ENCODE measurements at places on chromosomes 4 and X.

GRCh38 chrX:67574696-67575095, 30.9 kb downstream of the AR start:
- peak; percentile 65 for DNase-seq

DNA sequence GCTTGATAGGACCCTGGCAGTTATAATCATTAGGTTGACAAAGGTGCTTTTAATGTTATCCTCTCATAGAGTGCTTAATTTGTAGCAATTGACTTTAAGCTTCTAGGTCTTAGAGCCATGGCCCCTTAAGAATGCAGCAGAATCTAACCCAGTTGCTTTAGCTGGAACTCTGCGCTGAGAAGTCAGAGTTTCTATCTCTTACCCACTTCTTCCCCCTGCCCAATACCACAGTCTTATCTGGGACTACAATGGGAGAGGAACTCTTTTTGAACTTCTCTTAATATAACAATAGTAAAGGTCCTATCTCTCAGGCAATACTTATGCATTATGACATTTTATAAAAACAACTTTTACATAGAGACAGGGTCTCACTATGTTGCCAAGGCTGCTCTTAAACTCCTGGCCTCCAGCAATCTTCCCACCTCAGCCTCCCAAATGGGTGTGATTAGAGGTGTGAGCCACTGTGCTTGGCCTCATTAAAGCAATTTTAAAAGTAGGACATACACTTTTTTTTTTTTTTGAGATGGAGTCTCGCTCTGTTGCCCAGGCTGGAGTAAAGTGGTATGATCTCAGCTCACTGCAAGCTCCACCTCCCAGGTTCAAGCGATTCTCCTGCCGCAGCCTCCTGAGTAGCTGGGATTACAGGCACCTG, 1.8 kb downstream of the TLR10 start:
- DNase-seq, result no peak

DNA sequence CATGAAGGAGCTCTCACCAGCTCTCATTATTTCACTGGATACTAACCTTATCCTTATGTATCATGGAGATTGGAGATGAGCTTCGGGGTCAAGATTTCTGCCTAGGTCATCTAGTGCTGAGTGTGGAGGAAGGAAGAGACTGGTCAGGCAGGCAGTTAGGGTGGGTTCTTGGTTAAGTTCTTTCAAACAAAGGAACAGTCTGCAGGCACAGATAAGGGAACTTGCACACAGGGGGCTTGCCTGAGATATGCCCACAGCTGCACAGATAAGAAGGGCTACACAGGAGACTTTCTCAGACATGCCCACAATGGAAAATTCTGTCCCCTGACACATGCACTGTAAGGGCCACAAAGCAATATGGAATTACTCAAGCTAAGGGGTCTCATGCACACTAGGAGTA, 904.1 kb downstream of the NLGN4X start:
- no peak for DNase-seq

DNA sequence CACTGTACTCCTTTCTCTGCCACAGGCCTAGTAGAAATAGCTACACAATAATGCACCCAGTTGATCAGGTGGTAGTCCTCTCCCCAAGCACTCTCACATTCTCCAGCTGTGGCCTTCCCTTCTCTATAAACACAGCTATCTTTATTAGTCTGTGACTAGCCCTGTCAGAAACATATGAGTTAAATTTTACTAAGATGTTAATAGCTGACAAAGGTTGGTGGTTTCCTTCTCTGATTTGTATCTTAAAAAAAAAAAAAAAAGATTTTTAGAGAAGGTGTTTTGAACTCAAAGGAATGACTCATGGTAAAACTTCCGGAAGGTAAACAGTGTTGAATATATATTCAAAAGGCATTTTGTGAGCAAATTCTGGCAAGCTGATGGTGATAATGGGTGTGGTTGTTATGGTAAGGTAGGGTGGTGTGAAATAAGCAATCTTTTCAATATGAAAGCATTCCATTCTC, 327.4 kb downstream of the PPP3CA start:
- DNase-seq, result peak; percentile 34

GRCh38 chr4:158767451-158767850, 1.4 kb upstream of the FNIP2 start:
- no peak for DNase-seq

DNA sequence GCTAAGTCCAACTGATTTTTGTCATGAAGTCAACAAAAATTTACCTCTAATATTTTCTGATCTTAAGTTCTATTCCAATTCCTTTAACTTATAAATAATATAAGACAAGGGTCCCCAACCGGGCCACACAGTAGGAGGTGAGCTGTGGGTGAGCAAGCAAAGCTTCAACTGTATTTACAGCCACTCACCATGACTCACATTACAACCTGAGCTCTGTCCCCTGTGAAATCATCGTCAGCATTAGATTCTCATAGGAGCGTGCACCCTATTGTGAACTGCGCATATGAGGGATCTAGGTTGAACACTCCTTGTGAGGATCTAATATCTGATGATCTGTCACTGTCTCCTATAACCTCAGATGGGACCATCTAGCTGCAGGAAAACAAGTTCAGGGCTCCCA, 227.4 kb downstream of the MAPK10 start:
- DNase-seq, result no peak

- DNase-seq, result no peak
These were observed 109.3 kb downstream of the ARHGEF9 start for GRCh38 chrX:63675716-63676115.

GRCh38 chr4:104591510-104591911, 96.8 kb upstream of the CXXC4 start:
- no peak for DNase-seq

GRCh38 chrX:151563449-151563848, at the start of gene PASD1:
Gene PASD1, plus strand, starts transcription at chrX:151563675. Its CDS starts 37,879 bp downstream, at chrX:151601554.
- no peak for DNase-seq

- no peak for DNase-seq
These were observed 5.9 kb upstream of the GPKOW start for GRCh38 chrX:49129427-49129826.

GRCh38 chr4:80125252-80126177, 52.5 kb upstream of the ANTXR2 start:
- DNase-seq, result peak; percentile 42

- no peak for DNase-seq
These were observed 42.9 kb downstream of the FAT4 start for GRCh38 chr4:125357675-125358074.

- peak; percentile 26 for DNase-seq
These were observed 74.4 kb downstream of the RPS3A start for GRCh38 chr4:151173871-151174270.

DNA sequence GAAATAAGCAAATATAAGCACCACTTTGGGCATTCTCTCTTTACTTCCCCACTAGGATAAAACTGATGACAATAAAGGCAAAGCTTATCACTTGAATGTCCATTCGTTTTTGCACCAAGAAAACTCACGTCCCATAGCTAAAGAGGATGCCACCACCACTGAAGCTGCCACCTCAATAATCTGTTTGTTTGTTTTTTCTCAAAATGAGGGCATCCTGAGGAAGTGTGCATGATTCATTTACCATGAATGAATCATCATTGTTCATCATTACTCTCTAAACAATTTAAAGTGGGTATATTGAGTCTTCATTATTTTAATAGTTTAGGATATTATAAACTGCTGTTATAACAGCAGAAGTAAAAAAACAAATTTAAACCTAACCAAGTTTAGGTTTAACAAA, 168.2 kb downstream of the DCTD start:
- peak; percentile 59 for DNase-seq

- DNase-seq, result peak; percentile 48
These were observed 37.9 kb upstream of the PGK1 start for GRCh38 chrX:78066110-78066509.

DNA sequence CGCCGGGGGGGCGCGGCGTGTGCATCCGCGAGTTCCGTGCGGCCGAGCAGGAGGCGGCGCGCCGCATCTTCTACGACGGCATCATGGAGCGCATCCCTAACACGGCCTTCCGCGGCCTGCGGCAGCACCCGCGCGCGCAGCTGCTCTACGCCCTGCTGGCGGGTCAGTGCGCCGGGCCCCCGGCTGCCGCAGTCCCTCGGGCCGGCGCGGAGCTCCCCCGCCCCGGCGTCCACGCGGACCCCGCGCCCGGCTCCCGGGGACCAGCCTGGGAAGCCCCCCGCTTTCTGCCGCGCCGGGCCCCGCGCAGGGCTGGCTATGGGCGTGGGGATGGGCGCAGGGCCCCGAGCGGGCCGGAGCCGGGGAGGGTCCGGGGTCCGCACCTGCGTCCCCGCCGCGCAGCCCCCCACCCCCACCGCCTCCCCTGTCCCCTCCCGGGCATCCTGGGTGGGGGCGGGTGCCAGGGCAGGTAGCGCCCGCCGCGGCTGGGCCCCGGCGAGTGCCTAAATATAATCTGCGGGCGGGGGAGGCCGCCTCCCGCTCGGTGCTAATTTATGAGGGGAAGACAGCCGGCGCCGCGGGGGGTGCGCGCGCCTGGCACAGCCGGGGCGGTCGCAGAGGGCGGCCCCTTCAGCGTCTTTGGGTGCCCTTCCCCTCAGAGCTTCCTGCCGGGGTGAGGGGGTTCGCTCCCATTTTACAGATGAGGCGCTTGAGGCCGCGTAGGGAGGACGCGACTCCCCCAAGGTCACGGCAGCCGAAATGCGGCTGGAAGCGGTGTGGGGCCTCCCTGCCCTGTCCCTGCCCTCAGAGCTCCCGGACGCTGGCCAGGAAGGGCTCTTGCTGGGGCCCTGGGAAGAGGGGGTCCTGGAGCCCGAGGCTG, 837 bp downstream of the NAT8L start:
- peak; percentile 15 for DNase-seq

DNA sequence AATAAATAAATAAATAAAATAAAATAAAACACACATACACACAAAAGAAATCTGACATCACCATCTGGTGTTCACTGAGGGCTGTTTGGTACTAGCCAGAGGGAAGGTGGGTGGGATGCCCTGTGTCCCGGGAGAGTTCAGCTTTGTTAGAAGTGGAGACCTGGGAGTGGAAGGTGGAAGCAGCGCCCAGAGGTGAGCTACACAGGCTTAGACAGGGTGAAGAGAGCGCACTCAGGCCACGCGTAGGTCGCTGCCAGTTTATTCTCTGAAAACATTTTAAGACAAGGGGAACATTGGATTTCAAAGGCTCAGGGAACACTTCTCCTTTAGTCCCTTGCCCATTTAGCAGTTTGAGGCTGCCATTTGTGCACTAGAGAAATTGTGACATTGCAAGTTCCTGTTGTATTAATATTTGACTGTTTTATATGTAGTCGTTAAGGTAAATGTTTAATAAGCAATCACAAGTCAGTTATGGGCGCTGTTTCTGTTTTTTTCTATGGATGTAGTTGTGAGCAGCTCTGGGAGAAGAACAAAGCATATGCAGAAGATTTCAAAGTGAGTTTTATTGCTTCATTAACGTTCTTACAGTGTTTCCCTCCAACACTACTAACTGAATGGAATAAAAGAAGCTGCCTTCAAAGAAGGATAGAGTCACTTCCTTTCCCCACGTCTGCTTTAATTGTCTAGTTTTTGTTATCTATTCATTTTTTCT, 405.5 kb upstream of the NR3C2 start:
- DNase-seq, result no peak

DNA sequence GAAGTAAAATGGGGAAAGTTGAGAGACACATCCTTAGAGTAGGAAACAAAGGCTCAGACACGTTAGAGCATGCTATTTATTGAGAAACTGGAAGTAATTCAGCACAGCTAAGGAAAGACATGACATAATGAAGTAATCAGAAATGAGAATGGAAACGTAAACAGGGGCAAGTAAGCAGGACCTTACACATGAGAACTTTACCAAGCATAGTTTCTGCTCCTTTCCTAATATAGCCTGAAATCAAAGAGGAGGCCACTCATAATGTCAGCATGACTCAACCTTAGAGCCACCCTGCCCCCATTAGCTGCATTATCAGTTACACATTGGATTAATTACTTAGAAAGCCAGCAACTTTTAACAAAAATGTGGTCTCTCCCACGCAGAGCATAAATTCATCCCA, 558.3 kb upstream of the GRIA3 start:
- peak; percentile 92 for DNase-seq

- DNase-seq, result no peak
These were observed 120.5 kb upstream of the SORBS2 start for GRCh38 chr4:185932491-185932890.

DNA sequence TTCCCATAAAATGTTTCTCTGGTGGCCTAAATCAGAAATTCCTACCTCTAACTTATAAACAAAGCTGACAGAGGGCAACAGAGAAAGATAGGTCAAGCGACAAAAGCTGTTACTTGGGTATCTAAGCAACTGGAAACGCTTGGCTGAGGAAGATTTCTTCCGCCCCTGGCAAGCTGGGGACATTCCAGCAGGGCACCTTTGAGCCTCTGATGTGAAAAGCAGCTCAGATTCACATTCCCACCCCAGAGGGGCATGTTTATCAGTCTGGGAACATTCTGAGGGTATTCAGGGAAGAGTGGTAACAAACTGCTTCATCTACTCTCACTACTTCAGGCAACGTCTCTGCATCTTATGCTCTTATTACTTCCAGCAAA, 3.5 kb upstream of the CDS1 start:
- no peak for DNase-seq

DNA sequence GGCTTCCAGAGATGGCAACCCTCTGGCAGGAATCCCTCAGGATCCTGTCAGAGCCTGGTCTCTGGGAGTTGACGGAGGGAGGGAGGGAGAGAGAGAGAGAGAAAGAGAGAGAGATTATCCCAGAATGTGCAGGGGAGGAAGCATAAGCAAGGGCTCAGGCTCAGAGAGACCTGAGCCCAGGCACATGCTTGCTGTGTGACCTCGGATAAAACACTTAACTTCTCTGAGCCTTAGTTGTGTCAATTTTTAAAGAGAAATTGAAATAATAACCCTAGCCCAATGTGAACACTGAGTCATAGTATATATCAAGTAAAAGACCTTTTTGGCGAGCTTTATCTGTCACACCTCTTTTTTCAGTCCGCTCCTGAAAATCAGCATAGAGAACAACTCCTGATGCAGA, 473 bp upstream of the USP51 start:
- no peak for DNase-seq

- peak; percentile 38 for DNase-seq
These were observed 25.6 kb downstream of the FLNA start for GRCh38 chrX:154348646-154349358.

DNA sequence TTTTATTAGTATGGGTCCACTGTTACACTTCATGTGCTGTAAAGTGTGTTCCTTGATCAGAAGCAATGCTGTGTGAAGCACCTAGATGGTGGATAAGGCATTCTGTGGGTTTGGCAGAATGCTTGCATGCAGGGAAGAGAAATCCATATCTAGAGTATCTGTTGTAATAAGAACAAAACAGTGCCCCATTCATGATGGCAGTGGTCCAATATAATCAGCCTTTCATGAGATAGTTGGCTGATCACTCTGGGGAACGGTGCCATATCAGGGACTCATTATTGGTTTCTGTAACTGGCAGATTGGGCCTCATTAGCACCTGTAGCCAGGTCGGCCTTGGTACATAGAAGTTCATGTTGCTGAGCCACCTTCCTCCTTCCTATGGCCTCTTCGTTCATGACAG, 28.7 kb downstream of the STIM2 start:
- no peak for DNase-seq

DNA sequence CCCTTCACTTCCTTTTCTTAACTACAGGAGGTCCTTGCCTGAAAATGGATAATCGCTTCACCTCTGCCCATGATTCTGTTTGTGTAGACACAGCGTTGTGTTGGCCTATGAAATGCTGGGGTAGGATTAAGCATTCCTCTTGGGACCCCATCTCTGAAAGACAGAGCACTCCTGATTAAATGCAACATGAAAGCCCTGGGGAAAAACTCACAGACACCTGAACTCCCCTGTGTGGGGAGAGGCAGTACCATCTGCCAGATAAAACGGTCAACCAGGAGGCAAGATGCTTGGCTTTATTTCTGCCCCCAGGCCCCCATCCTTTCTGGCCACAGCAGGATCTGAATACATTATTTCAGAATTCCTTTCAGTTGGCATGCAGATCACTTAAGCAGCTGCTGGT, 1.9 kb downstream of the LGI2 start:
- DNase-seq, result no peak

- no peak for DNase-seq
These were observed 122.4 kb downstream of the BCOR start for GRCh38 chrX:39975101-39975925.
